ENCODE measurements at places on chromosomes 1 and 21. TPM values are rescaled to one million over a fixed set of nuclear protein-coding genes. Genes with fewer than 3 reads are reported as not detected.

ATP6V1G3 gene
- total RNA-seq, result not detected

EPHA2 gene
- 21.0 TPM for total RNA-seq

PPFIA4 gene
- total RNA-seq, result 0.89 TPM

PKNOX1 gene
- 11.4 TPM for total RNA-seq

SYTL1 gene
- 74.4 TPM for total RNA-seq

CCDC24 gene
- total RNA-seq, result 10.0 TPM

DNA sequence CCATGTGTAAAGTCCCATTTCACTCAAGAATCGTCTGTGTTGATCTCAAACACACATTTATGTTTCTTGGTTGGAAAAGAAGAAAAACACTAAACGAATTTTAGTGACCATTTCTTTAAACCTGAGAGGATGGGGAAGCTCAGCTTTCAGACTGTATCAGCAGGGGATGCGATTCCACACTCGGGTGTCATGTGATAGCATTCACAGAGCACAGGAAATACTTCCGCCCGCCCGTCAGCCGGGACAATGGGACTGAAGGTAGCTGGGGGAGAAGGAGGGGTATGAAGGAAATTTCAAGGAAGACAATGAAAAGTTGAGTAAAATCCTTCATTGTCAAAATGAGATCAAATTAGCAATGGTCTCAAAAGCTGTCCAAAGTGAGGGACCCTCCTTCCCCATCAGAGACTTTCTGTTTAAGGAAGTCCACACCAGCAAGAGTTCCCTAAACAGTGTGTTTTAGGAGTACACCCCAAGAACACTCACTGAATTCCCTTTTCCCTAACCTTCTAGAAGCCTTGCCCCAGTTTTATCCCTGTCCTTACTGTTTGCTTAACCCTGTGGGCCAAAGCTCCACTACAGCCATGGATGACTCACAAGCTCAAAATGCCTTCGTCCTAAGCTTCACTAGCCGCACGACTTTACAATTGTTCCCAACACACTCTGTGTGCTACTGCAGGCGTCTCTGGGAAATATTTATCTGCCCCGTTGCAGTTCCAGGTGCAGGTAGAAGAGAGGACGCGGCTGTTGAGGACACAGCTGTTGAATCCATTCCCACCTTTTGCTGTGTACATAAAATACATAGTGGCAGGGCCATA lies 51.4 kb upstream of the SIM2 start:
- DNase-seq, result no peak

DNA sequence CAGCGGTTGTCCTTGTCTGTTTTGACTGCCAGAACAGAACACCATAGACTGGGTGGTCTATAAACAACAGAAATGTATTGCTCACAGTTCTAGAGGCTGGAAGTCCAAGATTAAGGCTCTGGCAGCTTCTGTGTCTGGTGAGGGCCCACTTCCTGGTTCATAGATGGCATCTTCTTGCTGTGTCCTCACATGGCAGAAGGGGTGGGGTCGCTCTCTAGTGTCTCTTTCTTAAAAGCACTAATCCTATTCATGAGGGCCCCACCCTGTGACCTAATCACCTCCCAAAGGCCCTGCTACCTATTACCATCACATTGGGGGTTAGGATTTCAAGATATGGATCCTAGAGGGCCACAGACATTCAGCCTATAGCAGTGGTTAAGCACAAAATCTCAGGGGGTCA lies 304.4 kb downstream of the NFIA start:
- no peak for DNase-seq

DNA sequence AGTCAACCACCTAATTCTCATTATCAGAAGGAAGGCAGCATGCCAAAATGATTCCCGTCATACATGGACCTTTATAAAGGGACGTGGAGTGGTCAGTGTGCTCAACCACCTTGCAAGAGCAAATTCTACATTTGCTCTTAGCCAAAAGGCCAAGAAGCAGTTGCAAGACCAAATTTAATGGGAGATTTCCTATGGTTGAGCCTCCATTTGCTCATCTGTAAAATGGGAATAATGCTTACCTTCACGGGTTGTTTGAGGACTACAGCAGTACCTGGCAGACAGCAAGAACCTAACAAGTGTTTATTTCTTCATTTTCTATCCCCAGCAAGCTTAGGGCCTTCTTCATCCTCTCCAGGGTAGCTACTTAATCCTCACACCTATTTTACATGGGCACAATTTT lies 17.4 kb upstream of the PADI4 start:
- no peak for DNase-seq

GRCh38 chr21:44626673-44627143 lies at the start of gene KRTAP10-9:
TSS of gene KRTAP10-9 (plus strand) at chr21:44627093. CDS start at chr21:44627172, 79 bp downstream.
- no peak for DNase-seq

DNA sequence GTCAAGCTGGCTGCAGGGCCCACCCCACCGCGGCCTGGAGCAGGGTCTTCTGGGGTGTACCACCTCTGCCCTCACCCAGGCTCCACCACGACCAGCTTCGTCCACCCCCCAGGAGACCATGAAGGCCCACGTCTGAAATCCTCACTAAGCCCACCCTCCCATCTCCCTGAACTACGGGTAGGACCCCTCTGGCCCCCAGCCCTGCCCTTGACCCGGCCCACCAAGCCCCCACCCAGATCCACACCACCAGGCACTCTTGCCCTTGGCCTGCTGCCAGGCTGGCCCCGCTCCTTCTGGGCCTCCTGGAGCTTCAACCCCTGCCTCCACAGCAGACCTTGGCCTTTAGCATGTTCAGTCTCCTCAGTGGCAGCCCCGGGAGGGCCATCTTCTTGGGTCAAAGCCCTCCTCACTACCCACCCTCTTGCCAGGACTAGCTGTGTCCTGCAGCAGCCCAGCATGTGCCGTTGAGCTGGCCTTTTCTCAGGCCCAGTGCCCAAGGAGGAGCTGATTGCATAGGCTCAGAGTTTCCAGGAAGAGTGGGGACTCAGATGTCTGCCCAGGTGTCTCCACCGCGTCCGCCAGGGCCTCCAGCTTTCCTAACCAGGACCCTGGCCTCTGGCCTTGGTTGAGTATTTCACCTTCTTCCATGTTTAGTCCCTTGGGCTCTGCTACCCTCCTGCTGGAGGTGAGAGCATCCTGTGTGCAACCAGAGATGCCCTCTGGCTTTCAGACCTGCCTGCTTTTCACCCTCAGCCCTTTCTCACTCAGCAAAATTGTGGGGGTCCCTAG lies 17.7 kb upstream of the SAMD11 start:
- DNase-seq, result peak; percentile 75

DNA sequence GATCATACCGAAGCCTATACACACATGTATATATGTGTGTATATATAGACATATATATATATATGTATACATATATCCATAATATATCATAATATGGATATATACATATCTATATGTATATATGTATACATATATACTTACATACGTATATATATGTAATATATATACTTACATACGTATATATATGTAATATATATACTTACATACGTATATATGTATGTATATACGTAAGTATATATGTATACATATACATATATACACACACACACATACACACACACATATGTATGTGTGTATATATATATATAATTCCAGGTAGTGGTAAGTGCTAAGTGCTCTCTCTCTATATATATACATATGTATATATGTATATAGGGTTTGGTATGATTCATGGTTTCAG lies 9.7 kb upstream of the TMEM35B start:
- no peak for DNase-seq

DNA sequence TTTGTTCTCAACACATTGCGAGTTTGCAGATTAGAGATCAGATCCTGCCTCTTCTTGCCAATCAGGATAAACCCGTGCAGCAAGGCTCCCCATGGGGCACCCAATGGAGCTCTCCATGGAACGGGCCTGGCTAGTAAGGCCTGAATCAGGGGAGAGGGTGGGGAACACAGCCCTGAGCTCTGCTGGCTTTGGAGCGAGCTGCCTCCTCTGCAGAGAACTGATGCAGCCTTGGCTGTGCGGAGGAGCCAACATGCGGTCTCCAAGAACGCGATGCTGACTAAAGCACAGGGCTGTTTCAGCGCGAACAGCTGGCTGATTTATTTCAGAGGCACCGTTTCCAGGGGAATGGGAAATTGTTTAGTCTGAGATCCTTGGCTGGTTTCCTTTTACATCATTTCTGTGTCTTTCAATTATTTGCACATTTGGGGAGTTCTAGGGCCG lies 139.7 kb downstream of the TSEN15 start:
- DNase-seq, result no peak

GRCh38 chr1:19360843-19361610 lies 48.9 kb downstream of the SLC66A1 start:
- DNase-seq, result peak; percentile 51

- DNase-seq, result no peak
Measured at GRCh38 chr1:115118086-115118485, 28.8 kb upstream of the TSPAN2 start.

DNA sequence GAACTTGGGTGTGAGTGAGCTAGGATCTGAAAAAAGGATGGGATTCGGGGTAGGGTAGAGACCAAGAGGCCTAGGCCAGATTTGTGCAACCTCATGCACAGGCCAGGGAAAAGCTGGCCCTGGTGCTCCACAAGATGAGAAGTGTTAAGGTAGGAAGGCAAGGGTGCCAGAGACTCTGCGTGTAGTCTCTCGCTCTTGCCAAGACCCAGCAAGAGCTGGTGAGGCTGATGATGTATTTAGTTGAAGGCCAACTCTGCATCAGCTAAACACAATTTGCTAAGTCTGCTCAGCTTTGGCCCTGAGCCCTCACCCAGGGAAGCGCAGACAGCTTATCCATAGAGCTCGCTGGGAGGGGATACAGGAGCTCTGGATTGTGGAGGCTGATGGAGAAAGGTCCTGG lies 26.6 kb upstream of the SOX13 start:
- no peak for DNase-seq

DNA sequence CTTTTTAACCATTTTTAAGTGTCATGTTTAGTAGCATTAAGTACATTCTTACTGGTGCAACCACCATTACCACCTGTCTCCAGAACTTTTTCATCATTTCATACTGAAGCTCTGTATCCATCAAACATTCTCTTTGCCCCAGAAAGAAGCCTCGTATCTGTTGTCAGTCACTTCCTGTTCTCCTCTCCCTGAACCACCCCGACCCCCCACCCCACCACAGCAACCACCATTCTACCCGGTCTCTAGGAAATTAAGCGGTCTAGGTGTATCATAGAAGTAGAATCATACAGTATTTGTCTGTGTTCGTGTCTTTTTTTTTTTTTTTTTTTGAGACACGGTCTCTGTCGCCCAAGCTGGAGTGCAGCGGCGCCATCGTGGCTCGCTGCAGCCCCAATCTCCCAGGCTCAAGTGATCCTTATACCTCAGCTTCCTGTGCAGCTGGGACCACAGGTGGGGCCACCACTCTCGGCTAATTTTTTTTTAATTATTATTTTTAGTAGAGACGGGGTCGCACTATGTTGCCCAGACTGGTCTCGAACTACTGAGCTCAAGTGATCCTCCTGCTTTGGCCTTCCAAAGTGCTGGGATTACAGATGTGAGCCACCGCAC lies 23.7 kb upstream of the EPHA8 start:
- DNase-seq, result no peak

GRCh38 chr21:33058957-33059356 lies 11.0 kb upstream of the OLIG1 start:
- no peak for DNase-seq

GRCh38 chr21:34897828-34898227 lies 151.3 kb downstream of the RUNX1 start:
- DNase-seq, result no peak

GRCh38 chr1:94887603-94888171 lies 39.2 kb downstream of the CNN3 start:
- no peak for DNase-seq

GRCh38 chr1:152398812-152399698 lies 15.0 kb downstream of the CRNN start:
- DNase-seq, result peak; percentile 30
